A375 (cell line): ENCODE measurements at places on chromosomes 1 and 21. TPM values are rescaled to one million over a fixed set of nuclear protein-coding genes. Genes with fewer than 3 reads are reported as not detected.

Gene AADACL3
- not detected in 2 replicates for total RNA-seq

Gene MIER1
- 23.8 and 28.9 TPM in 2 replicates for total RNA-seq

Gene EDARADD
- total RNA-seq, result 0.13 and 1.2 TPM in 2 replicates

Gene VHLL
- 0.19 TPM in 1 of 2 replicates, not detected in the other for total RNA-seq

Gene LCE1D
- total RNA-seq, result not detected in 2 replicates
